Psoas muscle (tissue), 8 donors: ENCODE measurements at places on chromosomes 5 and 9. TPM values are rescaled to one million over a fixed set of nuclear protein-coding genes. Genes with fewer than 3 reads are reported as not detected.

DNA sequence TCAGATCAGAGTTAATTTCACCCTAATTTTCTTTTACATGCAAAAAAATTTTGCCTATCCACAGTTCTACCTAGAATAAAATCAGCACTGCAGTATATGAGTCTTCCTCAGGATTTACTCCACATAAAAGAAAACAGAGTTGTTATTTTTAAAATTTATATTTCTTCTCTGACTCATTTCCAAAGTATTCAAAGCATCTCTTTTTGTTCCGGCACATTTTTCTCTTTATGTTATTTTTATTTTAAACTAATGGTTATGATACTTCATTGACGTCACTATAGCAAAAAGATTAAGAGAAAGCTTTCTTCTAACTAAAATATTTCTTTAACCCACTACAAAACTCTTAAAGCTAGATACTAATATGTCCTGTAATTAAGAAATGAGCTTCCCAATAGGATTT, 590.4 kb downstream of the PRELID2 start:
- no peak for DNase-seq

- no peak for DNase-seq
These were observed 33.5 kb downstream of the STRBP start for GRCh38 chr9:123234853-123235252.

GRCh38 chr5:100659080-100659795, 124.1 kb downstream of the FAM174A start:
- DNase-seq: no peak

DNA sequence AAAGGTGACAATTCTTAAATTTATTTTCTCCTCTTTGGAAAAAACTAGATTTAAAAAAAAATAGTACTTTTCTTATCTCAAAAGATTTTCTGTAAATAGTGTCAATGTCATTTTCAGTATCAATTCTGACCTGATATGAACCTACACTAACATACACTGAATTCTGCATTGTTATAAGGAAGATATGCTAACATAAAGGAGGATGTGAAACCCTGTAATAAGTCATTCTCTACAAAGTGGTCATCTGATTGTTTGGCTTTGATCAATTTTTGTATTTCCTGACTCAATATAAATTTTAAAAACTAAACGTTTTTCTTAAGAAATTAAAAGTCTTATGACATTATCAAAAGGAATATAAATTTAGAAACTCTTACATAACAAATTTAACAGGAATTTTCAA, 233.6 kb upstream of the EDIL3 start:
- no peak for DNase-seq

DNA sequence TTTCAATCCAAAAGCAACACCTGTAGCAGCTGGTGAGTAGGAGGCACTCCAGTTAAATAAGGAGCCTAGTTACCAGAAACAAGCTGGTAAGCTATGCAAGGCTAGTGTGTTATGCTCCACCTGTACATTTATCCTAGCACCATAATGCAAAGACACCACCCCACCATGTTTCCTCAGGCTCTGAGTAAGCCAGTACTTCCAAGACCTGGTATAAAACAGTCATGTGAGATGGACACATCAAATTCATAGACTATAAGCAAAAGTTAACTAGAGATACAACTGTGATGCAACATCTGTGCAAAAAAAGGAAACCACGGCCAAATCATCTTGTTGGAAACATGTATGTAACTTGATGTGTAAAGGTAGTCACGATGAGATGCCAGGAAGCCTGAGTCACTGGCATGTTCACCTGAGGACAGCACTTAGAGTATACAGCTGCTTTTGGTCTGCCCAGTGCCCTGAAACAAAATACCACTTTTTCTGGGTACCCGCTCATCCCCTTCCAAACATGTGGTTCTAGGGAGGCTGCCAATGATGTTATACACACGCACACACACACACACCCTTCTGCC, 66.1 kb downstream of the CDK5RAP2 start:
- DNase-seq: no peak

DNA sequence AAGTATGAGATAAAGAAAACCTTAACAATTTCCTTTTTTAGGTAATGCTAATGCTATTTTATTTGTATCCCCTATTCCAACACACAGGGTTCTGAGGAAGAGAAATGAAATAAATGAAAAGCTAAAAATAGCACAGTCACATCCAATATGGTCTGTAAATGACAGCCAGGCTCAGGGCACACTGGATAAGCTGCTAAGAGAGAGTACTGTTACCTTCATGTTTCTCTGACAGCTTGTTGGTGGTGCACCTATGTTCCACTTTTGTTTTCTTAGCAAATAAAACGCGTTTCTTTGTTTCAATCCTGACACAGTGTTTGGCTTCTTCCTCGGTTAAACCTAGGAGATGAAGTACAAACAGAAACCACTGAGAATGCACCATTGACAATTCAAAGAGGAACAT, 41.3 kb downstream of the C6 start:
- no peak for DNase-seq

DNA sequence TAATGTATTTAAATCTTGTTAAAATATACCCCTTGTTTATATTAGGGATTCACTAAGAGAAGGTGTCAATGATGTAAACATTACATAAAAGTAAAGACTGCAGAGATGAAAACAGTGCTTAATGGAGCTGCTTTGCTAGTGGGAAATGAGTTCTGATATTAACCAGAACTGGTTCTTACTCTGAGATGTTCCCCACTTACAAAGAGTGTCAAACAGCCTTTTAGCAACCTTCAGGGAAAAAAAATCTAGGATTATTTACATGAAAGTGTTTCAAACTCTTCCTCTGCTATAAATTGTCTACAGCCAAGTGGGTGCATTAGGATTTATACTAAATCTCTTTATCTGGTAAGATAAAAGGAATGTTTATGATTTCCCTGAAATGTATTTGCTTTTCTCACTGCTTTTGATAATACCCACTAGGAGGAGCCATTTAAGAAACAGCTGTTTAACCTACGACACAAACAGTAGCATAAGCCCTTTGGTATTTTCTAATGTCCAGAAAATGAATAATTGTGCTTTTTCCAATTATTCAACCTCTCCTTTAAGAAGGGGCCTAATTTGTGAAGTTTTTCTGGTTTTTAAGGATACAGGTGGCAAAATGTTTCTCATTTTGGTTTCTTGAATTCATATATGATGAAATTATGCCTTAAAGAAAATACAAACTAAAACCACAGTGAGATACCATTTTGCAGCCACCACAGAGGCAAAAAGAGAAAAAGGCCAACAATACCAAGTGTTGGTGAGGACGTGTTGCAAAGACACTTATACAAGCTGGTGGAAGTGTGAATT, 186.3 kb downstream of the TLE4 start:
- no peak for DNase-seq

DNA sequence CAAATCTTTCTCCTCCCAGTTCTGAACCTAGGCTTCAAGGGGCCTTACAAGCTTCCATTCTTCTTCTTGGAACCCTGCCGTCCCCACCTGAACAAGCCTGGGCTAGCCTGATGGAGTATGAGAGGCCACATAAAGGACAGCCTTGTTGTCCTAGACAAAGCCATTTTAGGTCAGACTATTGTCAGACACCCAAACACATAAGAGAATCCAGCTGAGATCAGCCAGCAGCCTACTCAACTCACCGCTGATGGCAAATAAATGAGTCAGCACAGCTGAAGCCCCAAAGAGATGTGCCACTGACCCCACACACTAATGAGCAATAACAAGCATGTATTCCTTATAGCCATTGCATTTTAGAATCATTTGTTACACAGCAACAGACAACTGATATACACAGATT, 33.8 kb downstream of the SVEP1 start:
- DNase-seq: no peak

DNA sequence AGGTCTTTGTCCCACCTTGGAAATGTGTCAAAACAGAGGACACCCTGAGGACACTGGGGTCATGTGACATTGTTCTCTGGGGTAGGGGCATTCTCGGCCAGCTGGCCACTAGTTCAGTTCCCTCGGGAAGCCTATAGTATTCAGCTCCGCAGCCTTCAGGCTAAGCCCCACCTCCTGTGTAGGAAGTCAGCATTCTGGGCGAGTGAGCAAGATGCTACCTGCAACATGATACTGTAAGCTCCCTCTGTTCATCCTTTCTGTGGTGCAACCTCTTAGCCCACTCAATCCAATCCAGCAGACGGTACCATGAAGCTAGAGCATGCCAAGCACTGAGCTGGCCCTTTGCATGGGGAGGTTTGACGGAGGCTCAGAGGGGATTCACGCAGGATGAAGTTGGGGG, 5.3 kb downstream of the NTNG2 start:
- no peak for DNase-seq

Gene ERCC6L2
- 8.0 TPM for polyA plus RNA-seq

Gene TSLP
- 2.4 TPM for polyA plus RNA-seq

Gene APBA1
- 0.47 TPM for polyA plus RNA-seq

Gene PCDHGA4
- polyA plus RNA-seq: 0.14 TPM
